MM.1S (cell line): ENCODE measurements at places on chromosomes 13 and 19.

DNA sequence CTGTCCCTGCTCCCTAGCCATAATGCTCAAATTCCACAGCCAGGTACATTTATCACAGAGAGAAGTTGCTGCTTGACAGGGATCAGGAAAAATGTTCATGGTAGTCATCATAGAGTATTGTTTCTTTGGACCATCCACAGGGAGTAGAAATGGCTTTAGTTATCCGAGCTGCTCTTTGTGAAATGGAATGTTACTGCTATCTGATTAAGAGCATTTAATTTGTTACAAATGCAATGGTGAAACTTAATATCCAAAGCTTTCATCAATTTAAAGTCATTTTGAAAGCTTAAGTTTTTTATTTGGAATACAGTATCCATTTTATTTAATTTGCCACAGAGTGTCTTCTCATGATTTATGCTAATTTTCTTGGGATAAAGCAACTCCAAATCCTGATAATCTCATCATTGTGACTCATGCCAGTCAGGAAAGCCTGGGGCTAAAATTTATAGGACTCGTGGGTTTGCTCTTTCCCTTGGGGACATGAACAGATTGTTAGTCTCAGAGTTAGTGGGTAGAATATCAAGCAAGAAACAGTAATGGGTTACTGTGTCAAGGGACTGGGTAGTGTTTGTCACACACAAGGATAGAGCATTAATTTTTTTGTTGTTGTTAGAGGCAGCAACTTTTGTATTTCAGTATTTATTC is 59.8 kb downstream of the SCEL start:
- no peak for DNase-seq
- no peaks in the 10 kb centered on the region for H3K27me3 ChIP-seq
- H3K36me3 ChIP-seq, result no peaks in the 10 kb centered on the region
- H3K4me1 ChIP-seq, result no peaks in the 10 kb centered on the region
- H3K4me3 ChIP-seq, result no peak overlapping the region
- H3K27ac ChIP-seq, result no peak overlapping the region

- H3K36me3 ChIP-seq, result no peaks in the 10 kb centered on the region
- DNase-seq, result no peak
- H3K27ac ChIP-seq, result no peak overlapping the region
- no peak overlapping the region for H3K4me3 ChIP-seq
Measured at GRCh38 chr13:99997702-99998214, 16.2 kb downstream of the ZIC2 start.

GRCh38 chr19:7349231-7349591 is 474 bp downstream of the ARHGEF18 start:
- peaks cover 20% of the 10 kb centered on the region for H3K4me1 ChIP-seq
- H3K36me3 ChIP-seq, result no peaks in the 10 kb centered on the region
- H3K27me3 ChIP-seq, result no peaks in the 10 kb centered on the region
- no peak for DNase-seq
- H3K4me3 ChIP-seq, result no peak overlapping the region

- DNase-seq, result no peak
- H3K27ac ChIP-seq, result no peak overlapping the region
- H3K36me3 ChIP-seq, result no peaks in the 10 kb centered on the region
- H3K4me1 ChIP-seq, result no peaks in the 10 kb centered on the region
- H3K27me3 ChIP-seq, result peaks cover 88% of the 10 kb centered on the region
Measured at GRCh38 chr19:47725759-47726401, 12.7 kb downstream of the EHD2 start.
